ENCODE measurements at places on chromosomes 5 and 9. TPM values are rescaled to one million over a fixed set of nuclear protein-coding genes. Genes with fewer than 3 reads are reported as not detected.

Gene SLC6A19
- not detected for total RNA-seq

Gene NIPBL
- total RNA-seq: 39.3 TPM

GRCh38 chr9:85522459-85523092, 219.2 kb downstream of the AGTPBP1 start:
- peak overlapping the region; percentile 24 for H3K4me3 ChIP-seq
- DNase-seq: no peak

- no peak for DNase-seq
- no peak overlapping the region for H3K27ac ChIP-seq
- peaks cover under 1% of the 10 kb centered on the region for H3K4me1 ChIP-seq
Measured at GRCh38 chr9:136233868-136234267, 11.7 kb downstream of the QSOX2 start.

- H3K36me3 ChIP-seq: no peaks in the 10 kb centered on the region
- no peaks in the 10 kb centered on the region for H3K27me3 ChIP-seq
- H3K4me3 ChIP-seq: no peak overlapping the region
- no peak overlapping the region for H3K27ac ChIP-seq
Measured at GRCh38 chr5:133469252-133469651, 143.1 kb downstream of the FSTL4 start.

DNA sequence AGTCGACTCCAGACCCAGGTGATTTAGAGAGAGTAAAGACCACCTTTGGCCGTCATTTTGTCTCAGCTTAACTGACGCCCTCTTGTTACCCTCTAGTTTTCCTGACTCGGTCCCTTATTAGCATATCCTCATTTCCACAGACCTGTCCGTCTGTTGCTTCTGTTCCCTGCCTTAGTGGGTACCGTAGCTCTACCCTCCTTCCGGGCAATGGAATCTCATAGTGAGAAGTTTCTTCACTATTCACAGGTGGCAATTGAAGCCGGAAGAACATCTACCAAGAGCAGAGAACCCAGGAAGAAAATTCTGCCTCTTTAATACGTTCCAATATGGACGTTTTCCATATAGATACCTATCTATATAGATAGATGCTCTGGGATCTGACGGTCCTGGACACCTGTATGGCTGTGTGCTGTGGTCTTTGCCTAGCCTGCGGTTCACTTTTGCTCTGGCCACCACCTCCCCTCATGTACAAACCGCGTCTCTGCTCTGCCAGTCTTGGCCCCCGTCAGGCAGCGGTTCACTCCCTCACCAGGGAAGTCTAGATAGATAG, 652 bp upstream of the TMEM161B start:
- DNase-seq: no peak
- H3K27ac ChIP-seq: peak overlapping the region; percentile 86
- H3K4me3 ChIP-seq: peak overlapping the region; percentile 96
